ENCODE measurements at places on chromosomes 2 and 18.

GRCh38 chr2:106063181-106063580, 130.9 kb downstream of the UXS1 start:
- no peak for DNase-seq

DNA sequence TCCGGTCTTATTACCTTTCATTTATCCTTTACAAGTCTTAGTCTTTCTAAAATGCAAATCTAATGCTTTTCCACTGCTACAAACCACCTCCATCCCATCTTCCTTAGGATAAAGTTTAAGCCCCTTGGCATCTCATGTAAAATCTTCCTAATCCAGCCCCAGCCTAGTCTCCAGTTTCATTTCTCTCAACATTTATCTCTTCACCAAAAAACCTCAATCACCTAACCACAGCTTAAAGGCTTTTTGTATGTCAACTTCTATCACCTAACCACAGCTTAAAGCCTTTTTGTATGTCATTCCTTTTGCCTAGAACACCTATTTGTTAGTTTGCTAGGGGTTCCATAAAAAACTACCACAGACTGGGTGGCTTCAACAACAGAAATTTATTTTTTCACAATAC, 4.2 kb downstream of the TRAK2 start:
- DNase-seq, result no peak

DNA sequence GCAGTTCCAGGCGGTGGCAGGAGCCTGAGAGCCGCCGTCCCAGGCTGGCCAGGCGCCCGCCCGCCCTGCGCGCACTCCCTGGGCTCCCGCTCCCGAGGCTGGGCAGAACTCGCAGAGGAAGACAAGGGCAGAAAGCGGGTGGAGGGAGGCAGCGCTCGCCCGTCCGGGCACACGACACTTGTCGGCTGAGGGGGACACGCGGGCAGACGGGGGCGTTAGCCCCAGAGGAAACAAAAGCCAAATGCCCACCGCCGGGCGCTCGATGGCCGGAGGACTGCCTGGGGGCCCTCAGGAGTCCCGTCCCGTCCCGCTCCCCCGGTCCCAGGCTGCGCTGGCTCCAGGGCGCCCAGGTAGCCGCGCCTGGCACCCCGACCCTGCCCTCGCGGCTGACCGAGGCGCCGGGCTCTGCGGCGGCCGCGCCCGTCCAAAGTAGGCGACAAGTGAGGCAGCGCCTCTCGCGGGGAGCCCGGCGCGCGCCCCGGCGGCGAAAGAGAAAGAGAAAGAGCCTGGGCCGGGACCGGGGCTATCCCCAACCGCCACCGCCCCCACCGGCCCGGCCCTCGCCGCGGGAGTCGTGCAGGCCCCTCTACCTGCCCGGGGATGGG, 491 bp downstream of the L3MBTL4 start:
- DNase-seq, result no peak

GRCh38 chr2:159206736-159207380, 79.6 kb downstream of the WDSUB1 start:
- no peak for DNase-seq

- no peak for DNase-seq
Observed at GRCh38 chr18:41395695-41396094, 559.3 kb upstream of the PIK3C3 start.

GRCh38 chr2:65708086-65708485, 275.7 kb upstream of the SPRED2 start:
- DNase-seq, result no peak

GRCh38 chr18:68916734-68917133, 118.9 kb downstream of the CCDC102B start:
- no peak for DNase-seq

Measured in vagina (tissue), 2 donors.